ENCODE measurements at places on chromosomes 5 and 9.

DNA sequence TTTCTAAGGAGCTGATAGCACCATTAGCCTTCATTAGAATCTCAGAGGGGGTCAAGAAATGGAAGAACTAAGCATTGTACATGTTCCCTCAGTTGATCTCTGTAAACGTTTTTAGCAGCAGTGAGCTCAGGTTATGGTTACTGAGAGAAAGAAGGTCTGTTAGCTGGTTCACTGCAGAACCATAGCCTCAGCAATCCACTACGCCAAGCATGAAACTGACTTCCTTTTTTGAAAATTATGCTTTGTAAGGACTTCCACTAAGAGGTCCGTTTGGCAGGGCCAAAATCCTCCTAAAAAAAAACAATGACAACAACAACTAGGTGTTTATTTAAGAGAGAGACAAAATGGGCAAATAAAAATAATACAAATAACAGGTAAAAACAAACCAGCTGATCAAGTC lies 273.3 kb downstream of the AOPEP start:
- DNase-seq = no peak

GRCh38 chr9:100227636-100228035 lies 125.1 kb downstream of the TEX10 start:
- DNase-seq = no peak

- peak; percentile 66 for DNase-seq
These were observed 99.1 kb downstream of the FBXO38 start for GRCh38 chr5:148482697-148483462.

DNA sequence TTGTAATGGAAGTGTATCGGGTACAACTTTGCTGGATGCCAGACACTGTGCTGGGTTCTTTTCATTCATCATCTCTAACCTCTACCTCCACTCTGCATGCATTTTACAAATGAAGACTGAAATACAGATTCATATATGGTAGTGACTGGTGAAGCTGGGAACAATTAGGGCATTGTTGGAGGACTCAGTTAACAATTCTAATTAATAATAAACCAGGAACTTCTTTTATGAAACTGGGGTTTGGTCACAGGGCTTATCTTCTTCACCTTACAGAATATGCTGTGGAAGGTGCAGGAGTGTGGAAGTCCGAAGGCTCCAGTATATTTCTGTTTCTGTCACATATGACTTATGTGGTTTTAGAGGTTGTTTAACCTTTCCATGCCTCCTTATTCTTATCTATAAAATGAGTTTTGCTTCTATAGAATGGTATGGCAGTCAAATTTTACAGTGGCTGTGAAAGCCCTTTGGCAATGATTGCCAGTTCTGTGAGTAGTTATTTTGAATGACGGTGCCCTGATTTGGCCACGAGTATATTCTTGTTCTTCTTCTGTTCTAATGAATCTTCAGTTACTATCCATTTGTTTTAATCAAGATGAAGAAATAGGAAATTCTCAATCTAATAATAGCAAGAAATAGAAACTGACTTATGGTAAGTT lies 284.7 kb downstream of the GABRB2 start:
- DNase-seq = no peak

GRCh38 chr9:91150998-91151717 lies 210.6 kb downstream of the AUH start:
- peak; percentile 91 for DNase-seq

GRCh38 chr5:116566251-116566650 lies 8.4 kb downstream of the SEMA6A start:
- DNase-seq = no peak

Data from foreskin fibroblast (primary cell).